ENCODE measurements at places on chromosomes 2 and 18.
A peak's percentile ranks its signal among the peaks of the same experiment; 100 is the strongest.

DNA sequence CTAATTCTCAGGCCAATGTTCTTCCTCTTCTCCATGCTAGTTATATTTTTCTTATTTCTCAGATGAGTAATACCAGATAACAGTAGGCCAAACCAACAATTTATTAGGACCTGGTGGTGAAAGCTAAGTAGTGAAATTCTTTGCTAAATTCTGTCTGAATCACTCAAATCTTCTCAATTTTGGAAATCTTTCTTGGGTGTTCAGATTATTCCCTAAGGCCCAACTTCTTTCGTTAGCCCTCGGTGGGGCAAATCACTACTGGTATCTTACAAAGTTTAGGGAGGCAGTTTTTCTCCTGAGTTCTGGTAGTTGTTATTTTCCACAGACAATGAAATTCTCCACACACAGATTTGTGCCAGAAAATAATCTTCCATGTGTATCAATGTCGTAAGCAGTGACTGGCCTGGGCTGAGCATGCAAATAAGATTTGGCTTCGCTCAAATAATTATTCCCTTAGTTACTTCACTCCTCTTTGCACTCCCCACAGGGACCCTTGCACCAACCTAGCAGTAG, 443.5 kb upstream of the SLC14A2 start:
- DNase-seq, result no peak

DNA sequence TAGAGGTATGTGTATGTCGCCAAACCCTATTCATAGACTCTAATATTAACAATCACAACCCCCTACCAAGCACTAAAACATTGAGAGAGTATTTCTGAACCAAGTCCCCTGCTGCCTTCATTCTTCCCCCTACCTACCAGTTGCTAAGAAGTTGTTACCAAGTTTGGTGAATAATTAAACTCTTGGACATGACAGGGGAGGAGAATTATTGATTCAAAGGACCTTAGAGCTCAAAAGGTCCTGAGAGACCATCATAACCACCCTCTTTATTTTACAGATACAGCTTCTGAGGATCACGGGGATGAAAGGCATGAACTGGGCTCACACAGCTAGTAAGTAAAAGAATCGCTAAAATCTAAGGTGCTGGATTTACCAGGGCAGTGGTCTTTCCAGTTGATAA, 204.1 kb downstream of the PIK3C3 start:
- no peak for DNase-seq

- DNase-seq, result no peak
Measured at GRCh38 chr18:43393174-43393573, 115.9 kb upstream of the SYT4 start.

DNA sequence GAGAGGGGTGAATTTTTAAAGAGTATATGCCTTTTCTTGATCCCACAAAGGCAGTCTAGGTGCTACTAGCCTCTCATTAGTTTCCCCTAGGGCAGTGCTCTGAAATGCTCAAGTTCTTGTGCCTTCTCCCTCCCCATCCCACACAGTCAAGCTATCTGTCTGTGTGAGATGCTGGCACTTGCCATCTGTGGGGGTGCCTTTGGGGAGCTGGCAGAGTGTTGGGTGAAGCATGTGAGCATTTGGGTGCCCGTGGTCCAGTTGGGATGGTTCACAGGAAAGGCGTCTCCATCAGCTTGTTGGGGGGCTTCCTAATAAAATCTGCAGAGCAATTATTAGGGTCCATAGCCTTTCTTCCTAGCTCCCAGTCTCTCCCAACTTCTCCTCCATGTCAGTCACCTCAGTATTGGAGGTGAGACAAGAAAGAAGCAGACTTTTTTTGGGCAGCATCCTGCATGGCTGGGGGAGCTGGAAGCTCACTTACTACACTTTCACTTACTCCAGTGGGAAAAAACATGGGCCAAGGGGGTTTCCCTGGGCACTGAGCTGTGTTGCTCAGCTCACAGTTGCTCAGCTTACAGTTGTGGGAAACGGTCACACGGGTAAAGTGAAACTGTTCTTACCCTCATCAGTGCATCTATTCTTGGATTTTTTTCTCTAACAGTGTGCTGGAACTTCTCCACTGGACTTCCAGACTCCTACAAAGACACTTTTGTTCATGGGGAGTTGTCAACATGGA, 29.3 kb downstream of the COLEC11 start:
- DNase-seq, result no peak

DNA sequence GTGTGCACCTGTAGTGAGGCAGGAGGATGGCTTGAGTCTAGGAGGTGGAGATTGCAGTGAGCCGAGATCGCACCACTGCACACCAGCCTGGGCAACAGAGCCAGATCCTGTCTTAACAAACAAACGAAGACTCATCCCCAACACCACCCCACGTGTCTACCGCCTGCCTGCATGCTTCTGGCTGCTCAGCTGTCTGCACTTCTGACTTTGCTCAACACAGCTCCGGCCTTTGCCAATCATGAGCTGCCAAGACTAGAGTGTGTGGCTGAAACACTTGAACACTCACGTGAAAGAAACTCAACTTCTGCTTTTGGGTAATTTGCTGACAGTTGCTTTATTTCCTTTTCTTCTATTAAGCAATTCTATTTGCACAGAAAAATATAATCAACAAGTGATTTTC, 32.1 kb upstream of the SP3 start:
- DNase-seq, result peak; percentile 57
